NCI-H1930 (cell line): ENCODE measurements at places on chromosomes 6 and 20.

- DNase-seq, result no peak
Measured at GRCh38 chr6:45483501-45483900, 105.8 kb upstream of the SUPT3H start.

DNA sequence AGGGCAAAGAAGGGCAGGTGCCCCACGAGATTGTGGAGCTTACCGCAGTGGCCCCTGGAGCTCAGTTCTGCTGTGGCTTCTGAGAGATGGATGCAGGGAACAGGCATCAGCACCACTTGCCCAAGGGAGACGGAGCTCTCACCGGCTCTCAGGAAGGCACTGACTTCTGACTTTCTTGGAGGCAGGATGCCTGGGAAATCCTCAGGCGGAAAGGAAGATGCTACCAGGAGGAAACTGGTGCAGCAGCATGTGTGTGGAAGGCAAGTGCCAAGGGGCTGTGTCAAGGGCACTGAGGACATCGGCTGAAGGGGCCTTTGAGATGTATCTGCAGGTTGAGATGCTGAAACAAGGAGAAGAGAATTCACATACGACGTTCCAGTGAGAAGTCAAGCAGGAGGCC, 64.0 kb downstream of the FOXA2 start:
- no peak for DNase-seq

DNA sequence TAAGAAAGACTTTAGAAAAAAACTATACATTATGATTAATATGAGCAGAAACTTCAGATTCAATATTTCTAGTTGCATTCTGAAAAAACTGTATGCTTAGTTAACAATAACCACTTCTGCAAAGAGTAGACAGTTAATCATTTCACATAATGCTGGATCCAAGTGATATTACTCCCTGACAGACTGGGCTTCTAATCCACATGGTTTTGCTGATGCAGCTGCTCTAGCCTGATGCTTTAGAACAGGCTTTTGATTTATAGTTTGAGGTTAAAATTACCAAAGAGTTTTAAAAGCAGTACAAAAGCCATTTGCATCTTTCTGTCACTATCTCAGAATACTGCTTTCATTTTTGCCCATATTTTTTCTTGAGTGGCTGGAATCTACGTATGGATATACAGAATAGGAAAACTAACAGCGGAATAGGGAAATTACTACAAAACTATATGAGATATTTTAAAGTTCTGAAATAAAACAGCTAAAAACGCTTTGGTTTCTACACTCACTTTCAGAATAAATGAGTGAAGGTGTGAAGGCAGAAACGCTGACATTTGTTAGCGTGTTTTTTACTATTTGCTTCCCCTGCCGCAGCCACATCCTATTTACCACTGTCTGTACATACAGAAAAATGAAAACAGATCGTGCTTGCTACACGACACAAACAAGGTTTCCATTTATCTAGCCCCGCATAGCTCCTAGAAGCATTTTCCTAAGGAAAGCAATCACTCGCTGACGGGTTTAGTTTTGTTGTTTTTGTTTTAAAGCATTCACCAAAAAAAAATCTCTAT, 61.7 kb downstream of the METTL24 start:
- no peak for DNase-seq

DNA sequence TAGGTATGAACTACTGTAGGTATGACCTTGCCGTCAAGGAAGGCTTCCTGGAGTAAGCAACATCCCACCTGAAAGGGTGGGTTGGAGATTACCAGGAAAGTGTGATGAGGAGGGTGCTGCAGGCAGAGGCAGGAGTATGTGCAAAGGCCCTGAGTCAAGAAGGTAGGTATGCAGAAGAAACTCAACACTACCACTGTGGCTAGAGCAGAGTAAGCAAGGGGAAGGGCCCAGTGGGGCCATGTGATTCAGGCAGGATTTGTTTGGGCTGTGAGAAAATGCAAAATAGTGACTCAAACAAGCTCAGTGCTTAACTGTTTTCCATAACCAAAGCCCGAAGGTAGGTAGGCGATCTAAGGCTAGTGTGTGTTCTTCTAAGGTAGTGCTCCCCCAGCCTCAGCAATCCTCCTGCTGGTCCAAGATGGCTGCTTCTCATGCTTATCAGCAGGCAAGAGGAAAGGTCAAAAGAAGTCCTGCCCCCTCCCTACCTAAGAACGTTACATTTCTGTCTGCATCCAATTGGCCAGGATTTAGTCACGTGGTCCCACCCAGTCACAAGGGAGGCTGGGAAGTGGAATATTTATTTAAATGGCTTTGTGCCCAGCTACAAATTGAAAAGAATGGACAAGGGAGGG, 36.2 kb upstream of the HMGA1 start:
- DNase-seq, result no peak

GRCh38 chr6:80938131-80938530, 814.4 kb downstream of the TENT5A start:
- no peak for DNase-seq
